Suppressor macrophage (primary cell): ENCODE measurements at places on chromosomes 3 and 15.

DNA sequence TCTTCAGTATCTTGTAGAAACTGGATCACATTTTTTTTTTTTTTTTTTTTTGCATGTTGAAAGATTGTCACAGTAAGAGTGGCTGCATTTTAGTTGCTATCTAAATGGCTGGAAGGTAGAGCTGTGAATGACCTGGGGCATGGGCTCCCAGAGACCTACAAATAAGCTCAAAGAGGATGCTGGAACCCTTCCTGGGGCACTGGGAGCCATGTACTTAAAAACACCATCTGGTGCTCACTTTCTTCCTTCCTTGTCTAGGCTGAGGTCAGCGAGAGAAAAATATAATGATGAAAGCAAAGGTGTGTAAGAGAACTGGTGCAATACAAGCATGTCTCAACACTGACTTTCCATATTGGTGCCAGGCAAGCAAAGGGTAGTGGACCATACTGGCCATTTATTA lies 323.9 kb downstream of the SV2B start:
- DNase-seq = no peak

GRCh38 chr3:184372911-184373310 lies 5.1 kb downstream of the THPO start:
- DNase-seq = no peak

- no peak for DNase-seq
Measured at GRCh38 chr15:90340345-90340744, 11.7 kb upstream of the ZNF774 start.

DNA sequence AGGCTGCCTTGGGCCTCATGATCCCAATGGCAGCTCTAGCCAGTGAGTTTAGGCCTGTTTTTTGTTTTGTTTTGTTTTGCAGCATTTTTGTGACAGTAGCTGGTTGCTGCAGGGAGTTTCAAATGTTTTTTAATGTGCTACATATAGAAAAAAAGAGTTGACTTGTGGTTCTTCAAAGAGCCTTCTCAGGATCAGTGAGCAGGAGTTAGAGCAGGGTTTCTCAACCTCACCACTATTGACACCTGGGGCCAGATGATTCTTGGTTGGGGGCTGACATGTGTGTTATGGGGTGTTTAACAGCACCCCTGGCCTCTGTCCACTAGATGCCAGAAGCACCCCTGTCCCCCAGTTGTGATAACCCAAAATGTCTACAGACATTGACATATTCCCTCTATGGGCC lies 17.9 kb downstream of the APH1B start:
- DNase-seq = no peak

GRCh38 chr15:40859206-40859851 lies 14.7 kb downstream of the RHOV start:
- DNase-seq = peak; percentile 77

DNA sequence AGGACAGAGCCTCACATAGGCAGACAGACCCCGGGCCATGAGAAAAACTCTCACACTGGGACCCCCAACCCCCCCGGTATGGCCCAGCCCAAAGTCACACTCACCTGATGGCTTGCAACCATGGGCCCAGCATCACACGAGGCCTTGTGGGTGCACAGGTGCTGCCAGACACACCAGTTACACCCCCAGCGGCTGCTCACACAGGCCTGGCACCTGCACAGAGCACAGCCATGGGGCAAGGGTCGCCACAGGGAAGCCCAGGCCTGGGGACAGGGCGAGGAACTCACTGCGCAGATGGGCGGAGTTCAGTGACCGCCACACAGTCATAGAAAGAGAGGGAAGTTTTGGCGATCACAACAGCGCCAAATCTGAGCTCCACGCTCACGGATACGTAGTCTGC lies 9.3 kb downstream of the PLXNB1 start:
- DNase-seq = no peak

DNA sequence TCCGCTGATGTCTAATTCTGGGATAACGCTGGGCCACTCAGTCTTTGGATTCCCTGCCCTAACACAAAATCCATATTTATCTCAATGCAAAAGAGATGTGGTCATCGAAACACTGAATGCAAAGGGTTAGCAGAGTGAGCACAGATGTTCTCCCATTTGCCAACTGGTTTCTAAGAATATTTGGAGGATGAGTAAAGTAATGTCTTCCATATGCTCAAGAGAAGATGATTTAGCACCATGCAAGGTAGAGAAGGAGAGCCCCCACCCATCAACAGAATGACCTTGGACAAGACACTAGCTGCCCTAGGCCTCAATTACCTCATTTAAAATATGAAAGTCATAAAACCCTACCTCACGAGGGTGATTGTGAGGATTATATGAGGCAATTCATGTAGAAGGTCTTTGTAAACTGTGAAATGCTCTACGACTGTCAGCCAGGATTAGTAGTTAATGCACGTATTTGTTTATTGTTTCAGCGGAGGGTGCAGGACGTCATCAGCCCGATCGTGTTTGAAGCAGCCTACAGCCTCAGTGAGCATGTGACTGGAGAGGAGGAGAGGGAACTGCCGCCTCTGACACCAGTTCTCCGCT lies 232.9 kb upstream of the CTDSPL start:
- DNase-seq = no peak

GRCh38 chr15:92062505-92062904 lies 209.0 kb downstream of the SLCO3A1 start:
- no peak for DNase-seq

DNA sequence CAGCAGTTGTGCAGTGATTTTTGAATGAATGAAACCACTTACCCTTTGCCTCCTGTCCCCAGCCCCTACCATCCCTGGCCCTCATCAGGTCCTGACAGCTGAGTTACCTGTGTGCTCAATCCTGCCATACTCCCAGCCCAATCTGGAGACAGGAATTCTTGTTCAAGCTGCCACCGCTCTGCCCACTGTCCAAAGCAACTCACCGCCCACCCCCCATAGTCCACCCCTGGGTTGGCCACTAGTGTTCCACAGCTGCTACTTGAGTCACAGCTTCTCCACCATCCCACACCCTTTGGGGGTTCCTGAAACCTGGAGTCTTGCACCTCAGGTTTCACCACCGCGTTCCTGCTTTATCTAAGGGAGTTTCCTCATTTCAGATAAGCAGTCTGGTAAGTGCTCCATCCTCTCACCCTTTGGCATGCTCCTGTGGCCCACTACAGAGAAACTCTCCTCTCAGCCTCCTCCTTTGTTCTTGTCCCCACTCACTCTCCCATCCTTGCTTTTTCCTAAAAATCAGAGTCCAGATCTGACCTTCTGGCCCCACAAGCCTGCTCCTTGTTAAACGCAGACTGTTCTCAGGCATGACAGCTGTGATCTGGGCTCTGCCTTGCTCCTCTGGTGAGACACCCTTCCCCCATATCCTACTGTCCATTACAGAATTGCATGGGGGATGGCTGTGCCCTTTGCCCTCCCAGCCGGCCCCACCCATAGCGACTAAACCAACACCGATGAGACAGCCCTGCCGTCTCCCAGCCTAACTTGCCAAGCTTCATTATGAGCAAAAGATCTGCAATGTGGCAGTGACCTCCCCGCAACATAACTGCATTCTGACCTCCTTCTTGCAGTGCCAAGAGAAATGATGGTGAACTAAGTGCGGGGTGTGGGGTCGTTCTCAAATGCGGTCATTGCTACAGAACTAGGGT lies 50.0 kb downstream of the CYP19A1 start:
- DNase-seq = peak; percentile 37

DNA sequence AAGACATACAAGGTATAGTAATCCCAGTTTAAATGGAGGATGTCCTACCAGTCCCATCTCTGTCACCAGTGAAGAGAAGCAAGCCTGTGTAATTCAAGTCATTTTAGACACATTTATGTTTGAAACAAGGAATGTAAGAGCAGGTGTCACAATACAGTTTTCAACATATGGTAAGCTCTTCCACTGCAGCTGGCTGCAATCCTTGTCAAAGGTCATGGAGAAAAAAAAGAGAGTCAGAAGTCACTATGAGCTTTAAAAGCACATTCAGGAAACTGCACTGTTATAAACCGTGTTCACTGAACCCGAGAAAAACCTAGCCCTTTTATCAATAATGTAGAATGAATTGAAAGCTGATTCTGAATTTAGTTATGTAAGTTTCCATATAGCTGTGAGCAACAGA lies 206.4 kb downstream of the NAALADL2 start:
- no peak for DNase-seq

DNA sequence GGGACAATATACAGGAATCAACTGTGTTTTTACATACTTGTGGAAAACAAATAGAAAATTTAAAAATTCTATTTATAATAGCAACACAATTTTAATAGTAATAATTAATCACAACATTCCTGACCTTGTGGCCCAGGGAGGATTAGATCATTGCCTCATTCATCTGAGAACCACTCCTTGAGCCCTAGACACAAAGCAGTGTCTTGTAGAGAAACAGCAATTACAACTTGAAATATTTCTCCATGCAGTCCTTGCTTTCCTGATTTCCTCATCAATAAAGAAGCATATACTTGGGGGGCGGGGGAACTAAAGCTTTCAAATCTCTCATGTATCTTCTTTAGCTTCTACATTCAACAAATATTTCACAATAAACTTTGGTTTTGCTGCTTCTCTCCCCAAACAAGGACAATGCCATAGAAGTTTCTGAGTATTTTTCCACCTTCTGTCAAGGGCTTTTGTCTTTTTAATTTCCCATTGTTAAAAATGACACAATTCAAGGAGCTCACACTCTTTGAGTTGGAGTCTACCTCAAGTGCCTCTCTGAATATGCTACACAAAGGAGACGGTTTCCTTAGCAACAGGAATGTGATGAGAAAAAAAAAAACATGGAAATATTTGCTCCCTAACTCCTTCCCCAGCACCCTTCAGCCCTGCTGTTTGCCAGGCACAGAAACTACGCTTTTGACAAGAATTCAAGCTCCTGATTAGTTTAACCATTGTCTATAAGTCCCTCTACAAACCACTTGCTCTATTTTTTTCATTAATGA lies 118.8 kb downstream of the ARPP21 start:
- no peak for DNase-seq

- no peak for DNase-seq
Measured at GRCh38 chr3:175518459-175518858, 659.3 kb downstream of the NAALADL2 start.

- DNase-seq = no peak
Measured at GRCh38 chr3:183069086-183069485, 30.2 kb downstream of the MCCC1 start.

- no peak for DNase-seq
Measured at GRCh38 chr3:195768831-195769303, 42.9 kb downstream of the MUC4 start.

DNA sequence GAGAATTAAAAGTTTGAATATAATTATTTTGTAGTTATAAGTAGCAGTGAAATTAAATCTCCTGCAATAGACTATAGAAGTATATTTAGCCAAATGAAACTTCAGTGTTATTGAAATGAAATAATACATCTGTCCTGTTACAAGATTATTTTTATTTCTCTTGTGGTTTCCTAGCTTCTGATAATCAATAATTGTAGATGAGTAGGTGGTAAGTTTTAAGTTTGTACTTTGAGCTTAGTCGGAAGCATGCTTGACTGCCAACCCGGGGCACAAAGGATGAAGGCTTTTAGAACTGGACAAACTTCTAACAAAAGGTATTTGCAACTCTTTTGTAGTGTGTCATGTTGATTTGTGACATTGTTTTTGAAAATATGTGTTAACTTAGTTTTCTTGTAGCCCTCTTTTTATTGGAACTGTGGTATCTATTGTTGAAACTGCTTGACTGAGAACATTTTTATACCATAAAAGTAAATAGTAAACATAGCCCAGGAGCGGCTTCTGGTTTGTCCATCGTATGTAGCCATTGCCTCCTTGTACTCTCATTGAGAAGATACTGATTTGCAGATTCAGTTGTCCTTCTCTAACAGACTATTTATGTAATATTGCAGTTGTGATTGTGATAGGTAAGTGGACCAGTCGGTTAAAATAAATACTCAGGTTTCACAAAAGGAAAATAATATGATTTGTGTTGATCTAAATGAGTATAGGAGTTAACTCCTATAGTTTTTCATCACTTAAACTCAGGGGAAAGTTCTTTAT lies 2.9 kb downstream of the CTNNB1 start:
- DNase-seq = no peak

GRCh38 chr3:157109267-157110141 lies 50.4 kb downstream of the CCNL1 start:
- no peak for DNase-seq

DNA sequence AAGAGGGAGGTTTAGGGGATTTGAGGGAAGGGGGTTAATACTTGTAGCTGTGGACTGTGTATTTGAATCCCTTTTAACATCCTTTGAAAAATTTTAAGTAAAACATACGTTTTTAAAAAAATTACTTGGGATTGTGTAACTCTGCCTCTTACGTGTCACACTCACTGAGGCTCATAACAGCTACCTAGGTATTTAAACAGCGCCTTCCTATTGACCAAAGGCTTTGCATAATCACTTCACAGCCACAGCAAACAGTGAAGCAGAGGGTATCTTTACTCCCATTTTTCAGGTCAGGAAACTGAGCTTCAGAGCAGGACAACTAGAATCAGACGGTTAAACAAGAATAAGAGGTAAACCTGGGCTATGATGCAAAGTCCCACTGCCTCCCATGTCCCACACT lies 95.9 kb downstream of the TLE3 start:
- no peak for DNase-seq

GRCh38 chr3:30563956-30564355 lies 42.4 kb upstream of the TGFBR2 start:
- DNase-seq = no peak

DNA sequence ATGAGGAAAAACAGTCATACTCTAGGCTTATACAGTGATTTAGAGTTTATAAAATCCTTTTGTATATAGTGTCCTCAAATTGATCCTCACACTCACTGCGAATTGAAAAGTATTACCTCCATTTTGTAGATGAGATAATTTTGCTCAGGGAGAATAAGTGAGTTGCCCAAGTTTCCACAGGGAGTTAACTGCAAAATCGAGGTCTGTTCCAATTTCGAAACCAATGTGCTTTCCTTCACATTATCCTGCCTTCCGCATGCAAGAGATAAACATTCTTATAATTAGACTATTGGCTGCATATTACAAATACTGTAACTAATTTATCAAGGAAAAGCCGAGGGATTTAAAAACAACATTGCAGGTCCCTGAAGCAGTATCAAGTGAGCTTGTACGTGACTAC lies 667.0 kb downstream of the SQOR start:
- no peak for DNase-seq
